ENCODE measurements at places on chromosomes 6 and 20. TPM values are rescaled to one million over a fixed set of nuclear protein-coding genes. Genes with fewer than 3 reads are reported as not detected.

SNAP91 gene
- 0.53 TPM for total RNA-seq

GRCh38 chr20:21272279-21272678, 30.9 kb upstream of the XRN2 start:
- no peaks in the 10 kb centered on the region for H3K27me3 ChIP-seq
- DNase-seq, result no peak
- no peak overlapping the region for H3K4me3 ChIP-seq
- H3K27ac ChIP-seq, result no peak overlapping the region

GRCh38 chr6:39886871-39887270, 47.4 kb downstream of the MOCS1 start:
- peaks cover 19% of the 10 kb centered on the region for H3K4me1 ChIP-seq
- H3K27me3 ChIP-seq, result no peaks in the 10 kb centered on the region
- no peaks in the 10 kb centered on the region for H3K36me3 ChIP-seq
- H3K27ac ChIP-seq, result peak overlapping the region; percentile 77
- DNase-seq, result no peak

DNA sequence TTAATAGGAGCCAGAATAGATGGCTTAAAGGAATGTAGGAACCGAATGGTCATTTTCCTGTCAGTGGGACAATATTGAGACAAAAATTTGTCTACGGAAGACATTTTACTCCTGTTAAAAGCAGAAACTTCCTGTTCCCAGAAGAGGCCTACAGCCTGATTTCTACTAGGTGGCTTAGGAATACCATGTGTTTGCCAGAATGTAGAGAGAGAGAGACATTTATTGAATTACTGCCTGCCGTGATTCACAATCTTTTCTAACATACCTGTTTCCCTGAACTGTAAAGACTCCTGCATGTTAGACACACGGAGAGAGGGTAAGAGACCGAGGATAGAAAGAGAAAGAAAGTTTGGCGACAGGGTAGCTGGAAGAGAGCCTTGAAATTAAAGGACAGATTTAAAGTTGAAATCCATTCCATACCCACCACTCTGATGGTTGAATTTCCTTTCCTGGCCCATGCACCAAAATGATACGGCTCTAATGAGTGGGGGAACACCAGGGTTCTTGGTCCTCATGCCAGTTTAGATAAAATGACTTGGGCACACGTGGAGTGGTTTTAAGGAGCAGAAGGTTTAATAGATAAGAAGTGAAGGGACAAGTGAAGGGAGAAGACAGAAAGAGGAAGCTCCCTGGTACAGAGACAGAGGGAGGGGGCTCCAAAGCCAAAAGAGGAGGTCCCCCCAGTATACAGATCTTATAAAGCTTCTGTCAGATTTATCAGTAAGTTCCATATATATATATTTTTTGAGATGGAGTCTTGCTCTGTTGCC, 22.5 kb downstream of the NCOA3 start:
- H3K4me1 ChIP-seq, result no peaks in the 10 kb centered on the region
- DNase-seq, result no peak
- H3K27ac ChIP-seq, result peak overlapping the region; percentile 49
- H3K36me3 ChIP-seq, result no peaks in the 10 kb centered on the region

- H3K27me3 ChIP-seq, result no peaks in the 10 kb centered on the region
- no peak overlapping the region for H3K4me3 ChIP-seq
- no peak for DNase-seq
- no peaks in the 10 kb centered on the region for H3K36me3 ChIP-seq
These were observed 44.0 kb downstream of the GABRR2 start for GRCh38 chr6:89270951-89271721.

DNA sequence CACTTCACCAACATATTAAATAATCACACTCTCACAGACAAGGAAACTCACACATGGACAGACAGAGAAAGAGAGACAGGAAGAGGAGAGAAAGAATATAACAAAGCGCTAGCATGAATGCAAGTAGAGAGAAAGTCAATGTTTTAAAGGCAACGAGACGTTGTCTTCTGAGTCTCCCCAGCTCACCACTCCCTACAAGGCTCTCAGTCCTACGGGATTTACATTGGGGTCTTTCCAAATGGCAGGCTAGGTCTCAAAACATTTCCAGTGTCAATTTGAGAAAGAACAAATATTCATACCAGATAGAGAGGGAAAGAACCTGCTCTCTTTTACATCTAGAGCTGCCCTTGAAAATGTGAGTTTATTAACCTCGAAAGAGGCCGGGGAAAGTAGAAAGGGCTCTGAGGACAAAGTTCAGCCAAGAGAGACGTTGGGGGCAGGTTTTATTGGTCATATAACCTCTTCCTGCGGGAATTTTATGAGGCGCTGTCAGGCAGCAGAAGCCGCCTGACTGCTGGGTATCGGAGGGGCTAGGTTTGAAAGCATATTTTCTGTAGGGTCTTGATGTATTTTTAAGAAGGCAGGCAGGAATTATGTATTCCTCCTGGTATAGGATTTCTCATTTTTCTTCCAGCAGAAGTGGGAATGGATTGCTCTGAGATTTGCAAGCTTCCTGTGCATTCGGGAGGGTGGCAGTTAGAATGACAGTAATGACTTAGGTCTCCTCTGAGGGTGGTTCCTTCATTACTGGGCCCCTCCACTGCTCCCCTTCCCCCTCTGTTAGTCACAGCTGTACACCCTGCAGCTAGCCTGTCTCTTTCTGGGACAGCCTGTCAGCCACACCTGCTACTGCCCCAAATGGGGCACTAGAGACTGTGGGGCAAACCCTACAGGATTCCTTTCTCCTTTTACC, 34.4 kb upstream of the KIF16B start:
- H3K27ac ChIP-seq, result peak overlapping the region; percentile 82
- H3K27me3 ChIP-seq, result no peaks in the 10 kb centered on the region
- no peaks in the 10 kb centered on the region for H3K36me3 ChIP-seq
- DNase-seq, result peak; percentile 72
- peaks cover 26% of the 10 kb centered on the region for H3K4me1 ChIP-seq
- H3K4me3 ChIP-seq, result no peak overlapping the region

TRIM10 gene
- 0.12 TPM for total RNA-seq

GRCh38 chr6:158743033-158743651, 76.0 kb downstream of the EZR start:
- DNase-seq, result no peak
- no peaks in the 10 kb centered on the region for H3K4me1 ChIP-seq
- no peak overlapping the region for H3K4me3 ChIP-seq

C20orf141 gene
- not detected for total RNA-seq

NKX2-2 gene
- total RNA-seq, result not detected

DNA sequence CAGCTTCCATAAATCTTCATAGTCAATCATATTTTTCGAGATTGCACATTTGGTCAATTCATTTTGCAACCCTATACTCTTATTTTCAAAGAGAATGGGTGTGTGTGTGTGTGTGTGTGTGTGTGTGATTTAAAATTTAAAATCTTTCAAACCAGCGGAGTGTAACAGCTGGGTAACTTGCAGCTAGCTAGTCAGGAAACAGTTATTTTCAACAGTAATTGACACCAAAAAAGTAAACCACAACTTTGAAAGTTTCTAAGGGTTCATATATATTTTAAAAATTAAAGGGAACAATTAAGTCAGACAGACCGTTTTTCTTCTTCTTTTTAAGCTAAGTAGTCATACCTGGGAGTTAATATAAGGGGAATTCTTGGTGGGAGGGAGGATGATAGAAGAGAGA, 57.0 kb downstream of the PRR18 start:
- peaks cover 6% of the 10 kb centered on the region for H3K4me1 ChIP-seq
- DNase-seq, result no peak
- H3K4me3 ChIP-seq, result no peak overlapping the region
- peaks cover 38% of the 10 kb centered on the region for H3K27me3 ChIP-seq
- H3K27ac ChIP-seq, result no peak overlapping the region
- no peaks in the 10 kb centered on the region for H3K36me3 ChIP-seq

RGS17 gene
- 0.24 TPM for total RNA-seq

DNA sequence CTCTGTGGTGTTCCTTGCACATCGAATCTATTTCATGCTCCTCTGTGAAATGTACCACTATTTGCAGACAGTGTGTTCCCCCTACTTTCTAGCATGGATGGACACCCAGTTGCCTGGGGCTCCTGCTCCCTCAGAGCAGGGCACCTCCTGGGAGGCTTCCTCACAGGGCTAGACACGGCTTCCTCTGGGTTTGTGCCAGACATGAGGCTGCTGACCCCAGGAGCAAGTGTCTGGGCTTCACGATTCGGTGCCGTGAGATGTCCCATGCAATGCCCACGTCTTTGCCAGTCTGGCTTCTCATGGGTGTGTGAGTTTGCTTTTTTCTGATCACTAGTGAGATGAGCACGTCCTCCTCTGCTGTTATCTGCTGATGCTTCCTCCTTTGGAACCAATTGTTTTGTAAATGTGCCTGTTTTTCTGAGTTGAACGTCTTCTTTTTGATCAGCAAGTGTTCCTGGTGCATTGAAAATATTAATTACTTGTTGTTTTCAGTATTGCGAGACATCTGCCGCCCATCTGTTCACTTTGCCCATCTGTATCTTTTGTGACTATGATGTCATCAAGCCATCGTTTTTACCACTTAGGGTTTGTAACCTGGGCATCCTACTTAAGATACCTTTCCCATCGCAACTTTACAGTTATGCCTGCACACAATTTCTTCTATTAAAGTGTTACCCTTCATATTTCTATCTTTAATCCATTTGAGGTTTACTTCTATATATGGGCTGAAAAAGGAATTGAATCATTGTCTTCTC, 92.0 kb downstream of the TTLL2 start:
- no peaks in the 10 kb centered on the region for H3K36me3 ChIP-seq
- no peak overlapping the region for H3K4me3 ChIP-seq
- H3K4me1 ChIP-seq, result no peaks in the 10 kb centered on the region
- no peak overlapping the region for H3K27ac ChIP-seq
- no peaks in the 10 kb centered on the region for H3K27me3 ChIP-seq

DNA sequence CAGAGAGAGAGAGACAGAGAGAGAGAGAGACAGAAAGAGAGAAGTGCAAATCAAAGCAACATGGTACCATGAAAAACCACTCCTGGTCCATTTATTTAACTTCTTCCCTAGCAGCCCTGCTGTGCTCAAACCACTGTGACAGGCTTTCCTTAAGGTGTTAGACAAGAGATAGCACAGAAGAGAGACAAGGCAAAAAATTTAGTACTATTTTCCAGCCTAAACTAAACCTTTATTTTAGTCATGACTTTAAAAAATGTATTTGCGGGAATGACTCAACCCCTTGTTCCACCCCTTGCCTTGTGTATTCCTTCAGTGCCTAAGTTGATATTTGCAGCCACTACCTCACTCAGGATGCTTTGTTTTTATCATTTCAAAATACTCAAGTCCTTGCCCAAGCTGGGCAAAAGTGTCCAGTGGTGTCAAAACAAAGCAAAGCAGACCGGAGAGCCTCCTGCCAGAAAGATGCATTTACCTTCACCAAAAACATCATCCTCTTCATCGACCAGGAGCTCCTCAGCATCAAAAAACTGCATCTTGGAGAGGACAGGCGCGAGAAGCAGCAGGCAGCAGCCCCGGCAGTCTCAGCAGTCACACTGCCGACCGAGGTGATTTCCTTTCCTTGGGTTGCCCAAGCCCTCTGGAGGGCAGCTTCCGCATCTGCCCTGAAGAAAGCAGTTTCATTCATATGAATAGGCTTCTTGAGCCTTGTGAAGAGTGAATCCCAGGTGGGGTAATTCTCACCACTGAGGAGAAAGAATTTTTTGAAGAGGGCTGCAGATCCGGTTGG, at the start of gene RIPOR2:
Gene RIPOR2 (minus strand): TSS at position 595 of the 787 bp plus-strand sequence. CDS start 62 bp downstream, at position 533.
- no peak for DNase-seq
- no peaks in the 10 kb centered on the region for H3K36me3 ChIP-seq
- H3K27ac ChIP-seq, result no peak within 1 kb of the TSS
- H3K4me3 ChIP-seq, result no peak within 1 kb of the TSS

CPXM1 gene
- total RNA-seq, result 47.9 TPM

DNMT3B gene
- total RNA-seq, result 4.5 TPM

GRCh38 chr6:4281341-4282293, 146.2 kb upstream of the ECI2 start:
- H3K4me1 ChIP-seq, result peaks cover 3% of the 10 kb centered on the region
- H3K4me3 ChIP-seq, result no peak overlapping the region
- no peak overlapping the region for H3K27ac ChIP-seq
- DNase-seq, result peak; percentile 78

DNA sequence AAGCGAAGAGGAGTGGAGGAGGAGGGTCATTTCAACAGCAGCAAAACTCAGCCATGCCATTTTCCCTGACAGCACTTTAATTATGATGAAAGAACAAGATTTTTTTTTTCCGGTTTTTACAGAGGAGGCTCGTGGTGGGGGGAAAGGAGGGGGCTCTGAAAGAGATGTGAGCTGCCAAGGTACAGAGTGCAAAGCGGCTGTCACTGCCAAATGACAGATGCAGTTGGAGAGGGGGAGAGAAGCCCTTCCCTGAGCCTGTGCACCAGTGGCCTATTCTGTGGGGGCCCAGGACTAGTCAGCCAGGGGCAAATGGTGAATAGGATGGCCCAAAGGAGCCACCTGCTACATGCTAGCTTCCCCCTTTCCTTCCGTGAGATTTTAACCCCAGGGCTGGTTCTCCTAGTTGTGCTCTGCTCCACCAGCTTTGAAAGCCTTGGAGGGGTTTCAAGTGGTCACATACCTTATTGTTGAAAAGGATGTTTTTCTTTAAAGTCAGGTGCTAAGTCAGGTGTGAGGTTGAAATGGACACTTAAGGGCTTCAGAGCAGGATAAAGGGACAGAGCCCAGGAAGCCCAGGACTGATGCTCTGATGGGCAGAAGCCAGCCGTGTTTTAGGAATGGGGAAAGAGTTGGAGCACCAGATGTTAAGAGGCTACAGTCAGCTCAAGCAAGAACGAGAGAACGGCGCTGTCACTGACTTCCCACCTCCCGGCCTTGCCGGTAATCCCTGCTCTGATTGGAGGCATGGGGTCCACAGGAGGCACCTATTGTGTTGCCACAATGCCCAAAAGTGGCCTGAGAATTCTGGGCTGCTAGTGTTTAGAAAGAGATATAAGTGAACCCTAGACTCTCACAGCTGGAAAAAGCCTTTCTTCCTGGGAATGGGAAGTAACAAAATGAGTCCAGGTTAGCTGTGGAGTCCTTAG, 24.8 kb downstream of the GNAS start:
- DNase-seq, result no peak
- H3K36me3 ChIP-seq, result no peaks in the 10 kb centered on the region
- no peak overlapping the region for H3K27ac ChIP-seq
- no peaks in the 10 kb centered on the region for H3K4me1 ChIP-seq

SLC2A4RG gene
- total RNA-seq, result 43.9 TPM

GRCh38 chr20:19619904-19620430, 138.1 kb upstream of the RIN2 start:
- no peak for DNase-seq
- no peak overlapping the region for H3K27ac ChIP-seq
- H3K27me3 ChIP-seq, result no peaks in the 10 kb centered on the region
- no peaks in the 10 kb centered on the region for H3K4me1 ChIP-seq
- H3K4me3 ChIP-seq, result no peak overlapping the region

WFDC5 gene
- total RNA-seq, result not detected

PRDM1 gene
- 19.1 TPM for total RNA-seq
